ENCODE measurements at places on chromosomes 2 and 18. TPM values are rescaled to one million over a fixed set of nuclear protein-coding genes. Genes with fewer than 3 reads are reported as not detected.

GRCh38 chr2:212936572-212936971, 214.8 kb downstream of the IKZF2 start:
- DNase-seq: no peak

DNA sequence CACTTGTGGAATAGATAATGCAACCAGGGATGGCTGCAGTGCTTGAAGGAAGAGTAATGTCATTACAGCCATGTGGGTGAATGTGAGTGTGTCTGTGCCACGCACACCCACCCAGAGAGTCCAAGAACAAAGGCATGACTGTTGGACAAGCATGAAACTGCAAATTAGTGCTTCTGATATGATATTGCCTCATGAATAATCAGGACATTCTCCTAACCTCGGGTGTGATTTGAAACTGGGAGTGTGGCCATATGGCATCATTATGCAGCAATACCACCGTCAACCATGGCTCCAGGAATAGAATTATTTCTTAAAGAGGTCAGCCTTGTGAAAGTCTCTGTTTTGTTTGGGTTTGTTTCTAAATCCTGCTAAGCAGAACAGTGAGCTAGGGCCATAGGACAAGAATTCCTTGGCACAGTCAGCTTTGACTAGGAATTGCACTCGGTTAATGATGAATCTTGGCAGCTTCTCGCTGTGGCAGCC, 678.0 kb upstream of the RAB6C start:
- peak; percentile 44 for DNase-seq

DNA sequence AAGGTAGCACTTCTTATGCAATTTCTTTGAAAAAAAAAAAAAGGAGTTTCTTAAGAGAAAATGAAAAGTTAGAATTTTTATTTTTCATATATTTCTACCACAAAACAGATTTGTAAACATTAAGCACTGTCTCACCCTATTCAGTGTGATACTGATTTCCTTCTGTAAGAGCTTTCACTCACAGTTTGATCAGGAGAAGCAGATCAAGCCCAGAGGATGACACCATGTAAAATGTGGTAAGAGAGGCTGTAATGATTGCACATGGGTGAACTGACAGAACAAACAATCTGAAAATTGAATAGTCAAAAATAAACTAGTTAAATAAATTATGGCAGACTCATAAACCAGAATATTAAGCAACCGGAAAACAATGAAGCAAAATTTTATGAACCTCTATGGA, 54.5 kb downstream of the MEMO1 start:
- DNase-seq: no peak

- DNase-seq: no peak
Observed at GRCh38 chr18:27181726-27182125, 3.4 kb downstream of the CHST9 start.

DNA sequence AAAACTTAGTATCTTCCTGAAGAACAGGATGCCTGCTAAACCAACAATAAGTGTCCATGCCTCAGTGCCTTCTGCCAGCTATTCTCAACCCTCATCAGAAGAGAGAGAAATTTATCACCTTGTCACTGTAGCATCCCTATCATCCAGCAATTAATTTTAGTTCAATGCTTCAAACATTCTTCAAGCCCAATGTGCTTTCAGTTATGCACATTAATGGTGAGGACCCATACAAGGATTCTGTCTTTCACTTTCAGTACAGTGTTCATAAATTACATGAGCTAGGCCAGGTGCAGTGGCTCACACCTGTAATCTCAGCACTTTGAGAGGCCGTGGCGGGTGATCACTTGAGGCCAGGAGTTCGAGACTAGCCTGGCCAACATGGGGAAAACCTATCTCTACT, 47.0 kb upstream of the MSH6 start:
- DNase-seq: no peak

DNA sequence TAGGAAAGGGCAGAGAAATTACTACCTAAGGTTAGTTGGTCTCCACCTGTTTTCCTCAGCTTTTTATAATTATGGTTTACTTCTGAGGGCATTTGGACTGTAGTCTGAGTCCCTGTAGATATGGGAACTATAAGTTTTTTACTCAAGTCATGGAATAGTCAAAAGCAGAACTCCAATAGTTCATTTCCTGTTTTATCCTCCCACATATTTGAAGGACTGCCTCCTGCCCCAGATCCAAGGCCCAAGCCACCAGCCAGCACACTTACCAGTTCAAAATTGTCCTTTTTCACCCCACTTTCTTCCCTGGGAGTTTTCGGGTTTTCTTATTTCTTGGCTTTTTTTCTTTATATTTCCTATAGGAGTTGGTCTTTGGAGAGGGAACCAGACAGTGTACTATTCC, 164.1 kb downstream of the MBD5 start:
- DNase-seq: no peak

DNA sequence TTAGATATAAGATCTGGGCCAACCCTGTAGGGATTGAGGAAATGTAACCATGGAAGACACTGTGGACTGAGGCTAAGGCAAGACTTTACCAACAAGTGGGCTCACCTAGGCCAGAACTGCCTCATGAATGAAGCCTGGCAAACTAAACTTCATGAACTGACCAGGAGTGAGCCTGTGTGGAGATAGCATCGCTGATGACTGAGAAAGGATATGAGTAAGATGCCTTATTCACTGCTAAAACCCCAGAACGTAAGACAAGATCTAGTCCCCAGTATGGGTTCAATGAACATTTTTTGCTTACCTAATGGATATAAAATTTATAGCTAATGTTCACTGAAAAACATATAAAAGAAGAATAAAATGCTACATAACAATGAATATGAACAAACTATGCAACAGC, 399.8 kb downstream of the SATB2 start:
- no peak for DNase-seq

DNA sequence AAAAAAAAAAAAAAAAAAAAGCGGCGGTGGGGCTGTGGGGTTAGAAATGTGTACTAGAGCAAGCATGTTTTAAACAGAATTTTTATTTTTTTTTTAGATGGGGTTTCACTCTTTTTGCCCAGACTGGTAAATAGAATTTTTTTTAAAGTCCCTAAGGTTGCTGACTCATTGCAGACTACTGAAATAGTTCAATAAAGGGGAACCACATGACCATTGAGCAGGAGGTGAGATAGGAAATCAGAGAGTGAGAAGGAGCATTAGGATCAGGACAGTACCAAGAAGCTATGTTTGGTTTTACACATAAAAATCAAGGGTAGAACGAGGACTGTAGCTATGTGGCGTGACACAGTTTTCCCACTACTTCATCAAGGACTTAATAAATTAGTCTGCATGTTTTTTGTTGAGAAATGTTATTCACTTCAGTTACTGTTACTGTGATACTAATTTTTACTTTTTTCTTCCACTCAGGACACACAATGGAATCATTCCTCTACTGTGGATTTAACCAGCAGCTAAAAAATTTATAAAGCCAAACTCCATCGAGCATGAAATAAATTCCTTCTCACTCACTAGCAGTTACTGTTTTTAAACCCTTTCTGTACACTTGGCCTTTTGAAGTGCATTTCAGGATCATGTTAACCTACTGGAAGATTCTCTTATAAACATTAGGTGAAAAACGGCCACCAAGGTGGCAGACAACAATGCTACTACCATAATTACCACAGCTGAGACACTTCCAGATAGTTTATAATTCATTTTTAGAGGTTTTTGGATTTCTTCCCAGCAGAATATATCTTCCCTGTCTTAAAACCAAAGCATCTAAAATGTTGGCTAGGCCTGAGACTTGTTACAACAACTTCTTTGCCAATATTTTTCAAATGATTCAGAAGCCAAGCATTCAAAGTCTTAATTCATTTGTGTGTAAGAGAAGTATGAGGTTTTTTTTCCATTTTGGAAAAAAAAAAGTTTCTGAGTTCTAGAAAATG, 33.2 kb downstream of the LAMA1 start:
- DNase-seq: no peak

- no peak for DNase-seq
Observed at GRCh38 chr2:176614930-176615329, 345.7 kb downstream of the MTX2 start.

DNA sequence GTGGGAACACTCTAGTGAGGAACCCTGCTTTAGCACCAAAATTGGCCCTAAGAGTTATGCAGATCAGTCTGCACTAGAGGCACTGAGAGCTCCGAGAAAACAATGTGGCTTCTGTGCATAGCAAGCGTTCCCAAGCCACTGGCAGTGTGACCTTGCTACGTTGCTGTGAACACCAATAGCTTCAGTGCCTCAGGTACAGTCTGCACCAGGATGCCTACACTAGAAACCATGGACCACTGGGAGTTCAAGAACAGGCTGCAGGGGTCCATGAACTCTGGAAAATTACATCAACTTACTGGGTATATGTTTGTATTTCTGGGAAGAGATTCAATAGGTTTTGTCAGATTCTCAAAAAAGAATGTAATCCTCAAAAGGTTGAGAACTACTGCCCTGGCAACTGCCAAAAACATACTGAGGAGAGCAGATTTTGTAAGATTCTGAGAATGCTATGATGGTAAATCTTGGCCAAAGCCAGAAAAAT, 18.3 kb upstream of the SP3 start:
- no peak for DNase-seq

DNA sequence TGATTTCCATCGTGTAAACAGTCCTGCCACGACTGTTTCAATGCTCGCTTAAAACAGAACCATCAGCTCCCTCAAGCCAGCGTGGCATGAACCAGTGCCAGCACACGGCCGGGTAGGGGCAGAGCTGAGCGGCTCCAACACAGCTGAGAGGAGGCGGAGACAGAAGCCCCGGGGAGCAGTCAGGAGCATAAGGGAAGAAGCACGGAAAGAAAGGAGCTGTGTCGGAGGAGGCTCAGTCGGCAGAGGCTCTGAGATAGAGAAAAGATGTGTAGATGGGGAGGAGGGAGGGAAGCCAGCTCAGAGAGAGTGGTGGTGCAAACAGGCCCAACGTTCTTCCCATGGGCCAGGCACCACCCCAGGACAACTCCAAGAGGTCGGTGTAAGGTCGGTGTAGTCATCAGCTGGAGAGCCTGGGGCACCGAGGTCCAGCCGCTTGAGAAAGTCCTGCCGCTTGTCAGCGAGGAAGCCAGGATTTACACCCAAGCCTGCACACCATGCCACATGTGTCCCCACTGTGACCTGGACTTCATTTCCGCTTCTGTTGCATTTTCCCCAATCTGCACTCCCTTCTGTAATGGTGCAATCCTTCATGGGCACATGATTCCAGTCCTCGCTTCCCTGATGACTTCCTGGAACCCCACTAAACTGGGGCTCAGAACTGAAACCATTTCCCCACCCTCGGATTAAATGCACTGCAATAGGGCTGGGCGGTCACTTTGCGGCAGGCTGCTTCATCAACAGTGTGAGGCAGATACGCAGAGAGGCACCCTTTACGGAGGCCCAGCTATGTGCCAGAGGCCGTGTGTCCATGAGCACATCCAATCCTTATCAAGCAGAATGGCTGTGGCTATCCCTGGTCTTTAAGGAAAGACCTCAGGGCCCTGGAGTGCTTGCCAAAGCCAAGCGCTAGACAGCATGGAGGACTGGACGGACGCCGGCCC, 43.5 kb downstream of the CYP27C1 start:
- DNase-seq: peak; percentile 33

GRCh38 chr2:191818725-191819350, 28.1 kb downstream of the CAVIN2 start:
- no peak for DNase-seq

- peak; percentile 8 for DNase-seq
Observed at GRCh38 chr2:177799531-177799930, 273.0 kb downstream of the PDE11A start.

GRCh38 chr18:8364385-8364784, 244.9 kb upstream of the RAB12 start:
- no peak for DNase-seq

DNA sequence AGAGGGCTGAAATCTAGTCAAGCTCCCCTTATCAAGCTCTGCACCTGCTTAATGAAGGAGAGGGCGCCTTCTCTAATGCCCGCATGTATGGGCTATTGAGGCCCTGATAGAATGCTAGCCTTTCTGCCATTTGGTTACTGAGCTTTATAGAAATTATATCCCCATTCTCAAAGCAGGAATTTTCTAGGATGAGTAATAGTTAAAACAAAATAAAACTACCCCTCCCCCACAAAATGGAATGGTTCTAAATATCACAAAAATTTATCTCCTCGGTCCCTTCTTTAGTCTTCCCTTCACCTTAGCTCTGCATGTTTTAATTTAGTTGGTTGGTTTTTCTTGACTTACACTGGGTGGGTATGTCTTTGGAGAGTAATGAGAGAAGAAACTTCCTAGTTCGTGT, 37.7 kb downstream of the CD28 start:
- no peak for DNase-seq

DHRS9 gene
- total RNA-seq: not detected

RBKS gene
- 1.1 TPM for total RNA-seq

RTP5 gene
- not detected for total RNA-seq

SOX11 gene
- total RNA-seq: not detected

LONRF2 gene
- total RNA-seq: not detected

All from G401 (cell line).